MM.1S (cell line): ENCODE measurements at places on chromosomes 2 and 18.

DNA sequence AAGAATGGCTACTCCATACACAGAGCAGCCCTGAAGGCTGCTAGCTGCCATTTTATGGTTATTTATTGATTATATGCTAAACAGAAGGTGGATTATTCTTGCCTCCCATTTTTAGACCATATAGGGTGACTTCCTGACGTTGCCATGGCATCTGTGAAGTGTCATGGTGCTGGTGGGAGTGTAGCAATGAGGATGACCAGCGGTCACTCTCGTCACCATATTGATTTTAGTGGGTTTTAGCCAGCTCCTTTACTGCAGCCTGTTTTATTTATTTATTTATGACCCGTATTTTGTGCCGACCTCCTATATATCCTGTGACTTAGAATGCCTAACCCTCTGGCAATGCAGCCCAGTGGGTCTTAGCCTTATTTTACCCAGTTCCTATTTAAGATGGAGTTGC lies 553.9 kb downstream of the TNS1 start:
- DNase-seq, result no peak

DNA sequence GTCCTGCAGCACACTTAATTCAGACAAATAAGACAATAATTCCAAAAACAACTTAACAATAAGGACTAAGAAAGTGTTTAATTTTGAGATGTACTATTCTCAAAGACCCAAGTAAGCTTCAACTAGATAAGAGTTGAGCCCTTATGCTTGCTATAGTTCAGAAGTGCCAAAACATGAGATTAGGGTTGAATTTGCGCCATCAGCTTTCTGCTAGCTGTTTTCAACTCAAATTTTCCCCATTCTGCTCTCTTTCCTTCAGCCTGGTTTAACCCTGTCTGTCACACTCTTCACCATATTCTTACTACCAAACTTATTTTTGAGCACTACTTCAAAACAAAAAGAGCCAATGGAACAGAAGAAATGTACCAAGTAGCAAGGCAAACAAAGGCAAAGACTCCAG lies 4.1 kb downstream of the NFE2L2 start:
- no peak for DNase-seq

DNA sequence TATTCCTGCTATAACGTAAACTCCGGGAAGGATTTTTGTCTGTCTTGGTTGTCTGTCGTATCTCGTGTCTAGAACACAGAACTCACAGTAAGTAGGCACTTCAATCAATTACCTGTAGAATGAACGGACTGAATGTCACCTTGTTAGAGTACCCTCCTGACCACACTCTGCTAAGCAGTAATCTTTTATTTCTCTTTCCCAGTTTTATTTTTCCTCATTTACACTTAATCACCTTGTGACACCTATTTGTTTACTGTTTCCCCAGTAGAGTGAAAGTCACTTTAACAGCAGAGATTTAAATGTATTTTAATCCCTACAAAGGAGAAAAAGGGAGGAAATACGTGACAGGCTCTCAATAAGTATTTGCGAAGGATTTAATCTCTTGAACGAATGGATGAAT lies 514 bp upstream of the EPB41L5 start:
- DNase-seq, result no peak

GRCh38 chr2:138713504-138713903 lies 66.7 kb downstream of the NXPH2 start:
- no peak for DNase-seq

- no peak for DNase-seq
Observed at GRCh38 chr2:157271590-157272203, 14.2 kb downstream of the GALNT5 start.

DNA sequence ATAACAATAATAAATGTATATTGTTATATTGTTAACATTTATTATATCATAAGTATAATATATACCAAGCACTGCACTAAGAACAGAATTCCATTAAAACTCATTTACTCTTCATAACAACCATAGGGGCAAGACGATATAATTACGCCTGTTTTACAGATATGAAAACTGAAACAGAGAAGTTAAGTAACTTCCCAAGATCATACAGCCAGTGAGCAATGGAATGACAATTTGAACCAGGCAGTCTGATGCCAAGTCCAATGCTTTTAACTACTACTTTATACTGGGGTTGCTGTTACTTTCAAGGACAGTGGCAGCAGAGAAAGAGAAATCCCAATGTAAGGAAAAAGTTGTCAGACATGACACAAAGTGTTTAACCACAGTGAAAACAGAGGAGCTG lies 338.8 kb upstream of the ID2 start:
- DNase-seq, result no peak

GRCh38 chr2:236293241-236293810 lies 29.1 kb upstream of the ASB18 start:
- DNase-seq, result no peak

- DNase-seq, result no peak
Observed at GRCh38 chr2:147520817-147521216, 324.0 kb upstream of the ACVR2A start.

GRCh38 chr18:21669736-21670285 lies 34.8 kb downstream of the ABHD3 start:
- no peak for DNase-seq

DNA sequence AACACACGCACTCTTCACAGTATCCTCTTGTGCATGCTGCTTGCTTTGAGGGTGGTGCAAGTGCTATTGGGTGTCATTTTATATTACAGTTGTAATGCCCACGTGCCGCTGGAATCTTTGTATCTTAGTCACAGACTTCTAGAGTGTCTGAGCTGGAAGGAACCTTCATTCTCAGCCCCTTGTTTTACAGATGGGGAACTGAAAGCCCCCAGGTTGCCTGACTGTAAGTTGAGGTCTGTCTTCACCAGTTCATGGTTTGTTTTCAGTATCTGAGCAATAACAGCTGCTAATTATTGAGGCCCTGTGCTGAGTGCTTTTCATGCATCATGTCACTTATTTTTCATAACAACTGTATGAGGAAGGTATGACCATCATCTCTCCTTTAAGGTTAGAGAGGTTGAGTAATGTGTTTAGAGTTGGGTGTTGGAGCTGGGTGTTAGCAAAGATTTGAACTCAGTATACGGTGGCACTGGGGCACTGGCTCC lies 77.0 kb downstream of the PRKCE start:
- DNase-seq, result no peak

DNA sequence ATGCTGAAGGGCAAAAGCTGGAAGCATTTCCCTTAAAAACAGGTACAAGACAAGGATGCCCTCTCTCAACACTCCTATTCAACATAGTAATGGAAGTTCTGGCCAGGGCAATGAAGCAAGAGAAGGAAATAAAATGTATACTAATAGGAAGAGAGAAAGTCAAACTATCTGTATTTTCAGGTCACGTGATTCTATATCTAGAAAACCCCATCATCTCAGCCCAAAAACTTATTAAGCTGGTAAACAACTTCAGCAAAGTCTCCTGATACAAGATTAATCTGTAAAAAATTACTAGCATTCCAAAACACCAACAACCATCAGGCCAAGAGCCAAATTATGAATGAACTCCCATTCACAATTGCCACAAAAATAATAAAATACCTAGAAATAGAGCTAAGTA lies 213.2 kb upstream of the CNTNAP5 start:
- no peak for DNase-seq

- no peak for DNase-seq
Observed at GRCh38 chr2:61423714-61424113, 47.2 kb downstream of the USP34 start.

DNA sequence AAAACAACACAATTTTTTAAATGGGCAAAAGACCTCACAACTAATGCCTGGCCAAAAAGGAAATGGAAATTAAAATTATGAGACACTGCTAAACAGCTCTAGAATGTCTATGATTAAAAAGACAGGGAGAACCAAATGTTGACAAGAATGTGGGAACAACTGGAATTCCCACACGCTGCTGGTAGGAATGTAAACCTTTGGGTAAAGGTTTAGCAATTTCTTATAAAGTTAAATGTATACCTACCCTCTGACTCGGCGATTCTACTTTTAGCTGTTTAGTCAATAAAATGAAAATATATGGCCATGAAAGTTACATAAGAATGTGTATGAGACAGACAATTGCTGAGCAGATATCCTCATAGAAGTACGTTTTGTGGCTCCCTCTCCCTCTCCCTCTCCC lies 60.9 kb downstream of the ATF2 start:
- DNase-seq, result no peak

- no peak for DNase-seq
Observed at GRCh38 chr2:66553370-66553769, 118.4 kb downstream of the MEIS1 start.

DNA sequence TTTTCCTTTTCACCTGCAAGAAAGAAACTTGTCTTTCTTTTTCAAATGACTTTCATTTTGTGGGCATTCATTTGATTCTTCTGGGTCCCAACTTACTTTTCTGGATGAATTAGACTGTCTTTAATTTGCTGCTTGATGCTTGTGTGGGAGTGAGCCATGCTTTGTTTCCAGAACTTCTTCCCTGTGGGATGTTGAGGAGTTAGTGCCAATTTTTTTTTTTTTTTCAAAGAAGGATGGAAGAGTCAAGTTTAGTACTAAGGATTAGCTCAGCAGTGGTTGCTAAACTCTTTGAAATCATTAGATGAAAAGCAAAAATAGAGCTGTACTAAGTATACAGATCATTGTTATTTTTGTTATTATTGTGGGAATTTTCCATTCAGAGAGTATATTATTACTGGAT lies 17.2 kb upstream of the KCTD1 start:
- no peak for DNase-seq

DNA sequence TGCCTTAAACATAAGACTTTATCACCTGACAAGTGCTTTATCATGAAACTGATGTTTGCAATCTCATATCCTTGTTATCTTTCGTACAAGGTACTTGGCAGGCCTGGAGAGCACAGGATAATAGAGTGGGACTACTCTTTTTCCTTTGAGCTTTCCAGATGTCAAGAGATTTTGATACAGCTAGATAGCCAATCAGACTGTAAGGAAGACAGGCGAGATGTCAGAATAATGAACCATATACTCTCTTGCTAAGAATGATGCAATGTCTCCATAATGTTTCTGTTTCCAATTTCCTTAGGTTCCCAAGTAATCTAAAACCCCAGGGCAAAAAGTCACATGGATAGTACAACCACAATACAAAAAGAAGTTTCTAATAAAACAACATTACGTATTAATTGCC lies 313.1 kb downstream of the PDE11A start:
- no peak for DNase-seq

DNA sequence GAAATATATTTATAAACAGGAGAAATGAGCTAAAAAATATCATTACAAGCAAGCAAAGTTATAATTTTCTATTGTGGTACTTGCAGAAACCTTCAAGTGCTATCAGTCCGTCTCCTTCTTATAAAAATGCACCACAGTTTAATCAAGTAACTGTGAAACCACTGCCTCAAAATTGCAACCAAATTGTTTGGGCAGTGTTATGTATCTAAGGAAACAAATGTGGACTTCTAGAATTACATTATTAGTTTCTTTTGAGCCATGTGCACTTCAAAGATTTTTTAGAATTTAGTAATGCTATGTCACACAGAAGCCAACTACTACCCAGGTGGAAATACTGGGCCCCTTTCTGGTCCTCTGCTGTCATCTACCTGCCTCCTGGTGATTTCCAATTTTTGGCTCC lies 495.6 kb downstream of the NYAP2 start:
- no peak for DNase-seq

GRCh38 chr18:56815926-56816325 lies 164.8 kb downstream of the WDR7 start:
- DNase-seq, result no peak

DNA sequence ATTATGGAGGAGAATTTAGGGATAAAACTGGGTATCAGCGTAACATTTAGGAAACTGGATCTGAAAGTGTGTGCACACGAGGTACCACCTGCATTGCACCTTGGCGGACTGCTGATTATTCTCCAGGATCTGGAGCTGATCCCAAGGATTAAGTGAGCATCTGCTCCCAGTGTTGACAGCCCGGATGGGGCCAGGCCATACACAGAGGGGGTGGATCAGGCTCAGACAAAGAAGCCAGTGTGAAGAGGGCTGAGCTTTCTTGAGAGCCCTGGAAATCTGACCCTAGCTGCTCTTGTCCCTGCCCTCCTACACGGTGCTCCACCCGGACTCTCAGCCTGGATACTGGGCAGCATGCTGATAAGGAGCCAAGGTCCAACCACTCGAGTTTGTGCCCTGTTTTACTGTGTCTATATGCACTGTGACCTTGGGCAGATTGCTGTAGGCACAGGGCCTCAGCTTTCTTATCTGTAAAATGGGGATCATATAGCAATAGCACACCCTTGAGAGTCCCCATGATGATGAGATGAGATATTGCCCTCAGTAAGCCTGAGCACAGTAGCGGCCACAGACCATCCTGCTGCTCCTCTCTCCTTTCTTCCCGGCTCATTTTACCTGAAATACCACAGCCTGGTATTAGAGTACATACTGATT lies 396.8 kb upstream of the CELF4 start:
- no peak for DNase-seq

GRCh38 chr18:52403291-52404021 lies 63.5 kb downstream of the DCC start:
- DNase-seq, result no peak

DNA sequence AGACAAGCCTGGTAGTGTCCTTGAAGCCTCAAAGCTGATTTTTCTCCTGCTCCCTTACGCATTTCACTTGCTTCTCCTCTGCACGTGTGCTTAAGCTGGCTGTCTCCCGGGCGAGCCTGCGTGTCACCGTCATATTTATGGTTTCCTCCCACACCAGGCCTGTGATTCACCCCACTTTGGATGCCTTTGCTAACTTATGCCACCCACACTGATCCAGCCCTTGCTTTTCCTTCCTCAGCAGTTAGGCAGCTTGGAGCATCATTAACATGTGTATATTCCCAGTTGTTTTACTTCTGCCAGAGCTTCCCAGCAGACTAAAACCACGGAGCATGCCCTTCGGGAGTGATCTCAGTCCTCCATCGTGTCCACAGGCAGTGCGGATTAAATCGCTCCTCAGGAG lies 2.2 kb downstream of the ST3GAL5 start:
- DNase-seq, result no peak

DNA sequence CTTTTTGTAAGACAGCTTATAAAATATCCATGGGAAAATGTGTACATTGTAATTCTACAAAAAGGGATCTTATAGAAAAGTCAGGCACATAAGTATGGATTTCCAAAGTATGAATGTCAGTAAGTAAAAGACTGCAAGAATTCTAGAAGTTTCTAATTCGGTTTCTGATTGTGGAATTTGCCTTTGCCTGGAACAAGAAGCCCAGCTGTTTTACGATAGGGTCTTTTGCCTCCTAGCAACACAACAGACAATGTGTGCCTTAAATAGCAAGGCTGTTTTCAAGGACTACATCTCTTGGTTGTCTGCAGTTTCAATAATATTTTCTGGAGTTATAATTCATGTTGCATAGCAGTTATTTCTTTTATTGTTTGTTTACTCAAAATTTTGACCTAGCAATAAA lies 312.9 kb downstream of the MTX2 start:
- no peak for DNase-seq

DNA sequence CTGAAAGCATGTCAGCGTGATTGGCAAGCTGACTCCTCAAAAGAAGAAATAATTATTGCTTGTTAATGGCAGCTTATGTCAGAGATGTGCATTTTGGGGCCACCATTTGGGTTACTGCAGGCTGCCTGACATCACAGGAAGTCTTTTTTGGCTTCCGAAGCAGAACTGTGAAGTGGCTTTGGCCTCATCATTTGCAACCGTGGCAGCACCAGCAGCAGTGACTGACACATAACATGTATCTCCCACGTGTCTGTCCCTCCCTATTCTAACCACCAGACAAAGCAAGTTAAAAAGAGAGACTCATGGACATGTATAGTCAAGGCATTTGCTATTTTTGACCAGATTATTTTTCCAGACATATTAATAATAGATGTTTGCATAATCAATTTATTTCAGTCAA lies 488.7 kb upstream of the ACVR2A start:
- no peak for DNase-seq
